ENCODE measurements at places on chromosomes 16 and 17.

DNA sequence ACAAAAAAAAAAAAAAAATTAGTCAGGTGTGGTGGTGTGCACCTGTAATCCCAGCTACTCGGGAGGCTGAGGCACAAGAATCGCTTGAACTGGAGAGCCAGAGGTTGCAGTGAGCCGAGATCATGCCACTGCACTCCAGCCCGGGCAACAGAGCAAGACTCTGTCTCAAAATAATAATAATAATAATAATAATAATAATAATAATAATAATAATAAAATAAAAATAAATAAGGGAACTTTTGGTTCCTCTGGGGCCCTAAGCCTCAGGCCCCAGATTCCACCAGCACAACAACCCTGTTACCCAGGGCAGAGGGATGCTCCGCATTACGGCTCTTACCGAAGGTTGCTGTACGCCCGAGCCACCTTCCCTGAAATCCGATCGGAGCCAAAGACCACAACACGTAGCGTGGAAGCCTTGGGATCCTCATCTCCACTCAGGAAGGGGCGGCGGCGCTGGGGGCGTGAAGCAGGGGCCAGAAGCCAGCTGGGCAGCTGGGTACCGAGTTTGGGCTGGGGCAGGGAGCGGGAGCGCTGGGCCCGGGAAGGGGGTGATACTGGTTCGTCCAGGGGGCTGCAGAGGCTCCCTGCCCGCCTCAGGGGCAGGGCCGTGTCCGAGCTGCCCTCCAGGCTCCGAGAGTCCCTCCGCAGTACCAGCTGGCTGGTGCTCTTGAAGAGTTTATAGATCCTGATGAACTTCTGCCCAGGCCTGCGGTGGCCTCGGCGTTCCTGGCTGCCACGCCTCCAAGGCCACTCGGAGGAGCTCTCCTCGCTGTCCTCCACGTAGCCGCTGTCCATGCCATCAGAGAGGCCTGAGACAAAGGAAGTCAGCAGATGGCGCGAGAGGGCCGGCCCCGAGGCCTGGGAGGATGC is 20.6 kb upstream of the PIK3R6 start:
- no peak for DNase-seq

GRCh38 chr17:59345476-59345875 is 14.0 kb downstream of the YPEL2 start:
- no peak for DNase-seq

- DNase-seq = no peak
Measured at GRCh38 chr17:2181206-2181896, 122.2 kb downstream of the SMG6 start.

GRCh38 chr17:50533185-50533584 is 650 bp downstream of the EPN3 start:
- no peak for DNase-seq

Measured in activated CD4-positive, alpha-beta T cell treated with anti-CD3 and anti-CD28 coated beads, Interleukin-2, amount 50 U/mL, for 48 hours (primary cell).